ENCODE measurements at places on chromosomes 12 and 14.

DNA sequence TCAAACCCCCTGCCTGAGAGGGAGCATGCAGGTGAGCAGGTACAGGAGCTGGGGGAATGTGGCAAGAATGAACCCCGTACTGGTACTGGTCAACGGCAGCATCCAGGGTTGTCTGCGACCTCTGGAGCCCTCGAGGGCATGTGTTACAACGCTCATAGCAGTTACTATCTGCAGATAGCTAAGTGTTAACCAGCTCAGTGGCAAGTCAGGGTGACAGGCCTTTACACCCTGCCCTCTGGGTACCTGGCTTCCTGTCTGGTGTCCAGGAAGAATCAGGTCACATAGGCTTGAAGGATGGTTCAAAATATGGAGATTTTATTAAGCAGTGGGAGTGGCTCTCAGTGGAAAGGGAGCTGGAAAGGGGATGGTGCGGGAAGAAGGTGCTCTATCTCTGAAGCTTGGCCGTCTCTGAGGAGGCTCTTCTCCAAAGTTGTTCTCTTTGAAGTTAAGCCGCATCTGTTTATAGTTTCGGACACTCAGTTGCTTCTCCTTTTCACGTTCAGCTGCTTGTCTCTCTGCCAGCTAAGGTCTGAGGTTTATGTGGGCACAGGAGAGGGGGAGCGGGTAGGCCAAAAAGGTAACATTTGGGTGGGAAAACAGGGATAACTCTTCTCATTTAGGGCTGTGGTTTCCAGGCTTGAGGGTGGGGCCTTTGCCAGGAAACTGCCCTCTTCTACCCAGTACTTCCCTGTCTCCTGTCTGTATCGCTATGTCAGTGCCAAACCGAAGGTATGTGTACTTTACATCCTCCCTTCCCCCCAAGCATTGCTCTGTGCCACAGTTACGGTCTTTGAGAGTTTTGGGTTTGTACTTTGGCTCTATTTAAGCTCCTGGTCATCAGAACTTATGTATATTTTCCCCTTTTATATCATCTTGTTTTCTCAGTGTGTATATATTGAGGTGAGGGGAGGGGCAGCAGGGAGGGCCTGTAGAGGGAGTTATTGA, 305.8 kb downstream of the RGS6 start:
- DNase-seq = no peak

- DNase-seq = no peak
Measured at GRCh38 chr12:9667403-9668160, 1.9 kb upstream of the CLEC2D start.

DNA sequence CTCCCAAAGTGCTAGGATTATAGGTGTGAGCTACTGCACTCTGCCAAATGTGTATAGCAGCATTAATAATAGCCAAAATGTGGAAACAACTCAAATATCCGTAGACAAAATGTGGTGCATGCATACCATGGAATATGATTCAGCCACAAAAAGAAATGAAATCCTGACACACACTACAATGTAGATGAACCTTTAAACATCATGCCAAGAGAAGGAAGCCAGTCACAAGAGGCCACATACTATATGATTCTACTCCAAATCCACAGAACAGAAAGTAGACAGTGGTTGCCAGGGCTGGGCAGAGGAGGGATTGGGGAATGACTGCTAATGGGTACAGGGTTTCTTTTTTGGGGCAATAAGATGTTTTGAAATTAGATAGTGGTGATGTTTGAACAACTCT, 7.7 kb upstream of the TMED2 start:
- DNase-seq = no peak

- DNase-seq = no peak
Measured at GRCh38 chr12:124184456-124184855, 110.4 kb upstream of the RFLNA start.

DNA sequence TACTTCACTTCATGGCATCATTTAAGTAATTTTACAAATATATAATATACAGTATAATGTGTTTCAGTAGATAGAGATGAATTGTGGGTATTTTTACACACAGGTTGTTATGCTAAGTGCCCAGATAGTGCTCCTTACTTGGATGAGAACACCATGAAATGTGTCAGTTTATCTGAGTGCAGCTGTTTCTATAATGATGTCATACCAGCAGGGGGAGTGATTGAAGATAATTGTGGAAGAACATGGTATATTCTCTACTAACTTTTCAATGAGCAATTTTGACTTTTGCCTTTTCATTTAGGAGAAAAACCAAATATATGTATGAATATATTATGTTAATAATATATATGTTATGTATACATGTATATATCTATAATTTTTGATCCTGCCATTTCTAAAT, 221.6 kb downstream of the LRRK2 start:
- DNase-seq = no peak

DNA sequence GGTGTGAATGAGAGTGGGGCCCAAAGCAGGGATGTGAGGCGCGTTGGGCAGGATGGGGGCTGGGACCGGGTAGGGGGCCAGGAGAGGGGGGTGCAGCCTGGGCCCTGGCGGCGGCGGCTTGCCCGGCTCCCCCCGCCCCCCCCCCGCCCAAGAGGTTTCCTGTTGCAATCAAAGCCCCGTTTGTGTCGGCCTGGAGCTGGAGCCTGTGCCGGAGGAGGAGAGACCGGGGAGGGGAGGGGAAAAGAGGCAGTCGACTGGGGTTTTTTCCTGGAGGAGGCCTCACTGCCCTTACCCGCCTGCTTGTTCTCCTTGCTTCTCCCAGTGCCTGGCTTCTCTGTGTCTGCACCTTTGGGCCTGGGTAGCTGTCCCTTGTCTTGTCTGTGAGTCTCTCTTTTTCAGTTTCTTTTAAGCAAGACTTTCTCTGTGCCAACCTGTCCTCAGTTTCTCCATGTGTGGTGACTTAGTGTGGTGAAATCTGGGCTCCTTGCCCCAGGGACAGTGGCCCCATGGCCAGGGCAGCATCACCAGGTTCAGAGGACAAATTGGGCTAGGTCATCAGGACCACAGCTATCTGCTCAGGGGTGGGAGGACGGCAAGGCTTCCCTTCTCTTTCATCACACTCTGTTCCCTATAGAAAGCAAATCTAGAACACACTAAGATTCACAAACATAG, 8.5 kb downstream of the RARG start:
- DNase-seq = peak; percentile 33

DNA sequence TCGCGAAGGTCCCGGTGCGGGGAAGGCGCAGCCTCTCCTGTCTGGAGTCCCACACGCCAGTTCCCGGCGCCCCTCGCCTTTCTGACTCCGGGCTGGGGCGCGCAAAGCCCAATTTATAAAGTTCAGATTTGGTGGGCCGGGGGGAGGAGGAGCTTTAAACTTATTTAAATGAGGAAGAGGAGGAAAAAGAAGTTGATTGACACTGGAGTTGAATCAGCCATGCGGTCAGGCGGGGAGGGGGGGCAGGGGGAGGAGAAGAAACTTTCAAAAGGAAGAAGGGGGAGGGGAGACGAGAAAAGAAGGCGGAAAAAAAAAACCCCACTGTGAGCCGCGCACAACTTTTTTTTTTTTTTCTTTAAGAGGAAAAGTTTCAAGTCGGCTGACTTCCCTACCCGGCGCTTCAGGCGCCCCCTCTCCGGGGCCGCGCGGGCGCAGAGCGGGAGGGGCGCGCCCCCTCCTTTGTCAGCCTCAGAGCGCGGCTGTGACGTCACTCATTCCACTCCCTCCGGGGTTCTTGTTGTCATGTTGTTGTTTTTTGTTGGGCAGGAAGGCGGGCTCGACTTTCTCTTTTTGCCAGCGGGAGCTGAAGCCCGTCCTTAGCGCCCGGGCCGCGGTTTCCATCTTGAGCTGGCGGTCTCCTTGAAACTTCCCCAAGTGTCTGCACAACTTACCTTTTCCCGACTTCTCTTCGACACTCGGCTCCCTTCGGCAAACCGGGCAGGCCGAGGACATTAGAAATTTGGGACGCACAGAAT, at the start of gene ZFP36L1:
Gene ZFP36L1 (minus strand): TSS at position 89 of the 755 bp plus-strand sequence. CDS start 129 bp downstream, outside the sequence.
- peak; percentile 96 for DNase-seq

- peak; percentile 52 for DNase-seq
Measured at GRCh38 chr12:66107451-66107915, 23.1 kb downstream of the LLPH start.

- no peak for DNase-seq
Measured at GRCh38 chr12:19485240-19485639, 45.9 kb downstream of the AEBP2 start.

- DNase-seq = no peak
Measured at GRCh38 chr14:43105305-43105704, 1401.8 kb downstream of the FSCB start.

- DNase-seq = no peak
Measured at GRCh38 chr12:32644431-32644830, 34.7 kb upstream of the DNM1L start.

- DNase-seq = no peak
Measured at GRCh38 chr12:116517431-116518045, 41.6 kb upstream of the MAP1LC3B2 start.

DNA sequence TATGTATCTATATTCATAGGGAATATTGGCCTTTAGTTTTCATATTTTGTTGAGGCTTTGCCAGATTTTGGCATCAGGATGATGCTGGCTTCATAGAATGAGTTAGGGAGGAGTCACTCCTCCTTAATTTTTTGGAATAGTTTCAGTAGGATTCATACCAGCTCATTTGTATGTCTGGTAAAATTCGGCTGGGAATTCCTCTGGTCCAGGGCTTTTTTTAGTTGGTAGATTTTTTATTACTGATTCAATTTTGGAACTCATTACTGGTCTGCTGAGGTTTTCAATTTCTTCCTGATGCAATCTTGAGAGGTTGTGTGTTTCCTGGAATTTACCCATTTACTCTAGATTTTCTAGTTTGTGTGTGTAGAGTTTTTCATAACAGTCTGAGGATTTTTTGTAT, 175.2 kb downstream of the EPS8 start:
- no peak for DNase-seq

GRCh38 chr12:95607642-95608041, 56.4 kb upstream of the USP44 start:
- no peak for DNase-seq

- no peak for DNase-seq
Measured at GRCh38 chr14:51674294-51675002, 22.7 kb downstream of the FRMD6 start.

All from CD4-positive, alpha-beta T cell treated with Interleukin-1 beta for 1 hour (primary cell).